ENCODE measurements at places on chromosomes 1 and 21.

DNA sequence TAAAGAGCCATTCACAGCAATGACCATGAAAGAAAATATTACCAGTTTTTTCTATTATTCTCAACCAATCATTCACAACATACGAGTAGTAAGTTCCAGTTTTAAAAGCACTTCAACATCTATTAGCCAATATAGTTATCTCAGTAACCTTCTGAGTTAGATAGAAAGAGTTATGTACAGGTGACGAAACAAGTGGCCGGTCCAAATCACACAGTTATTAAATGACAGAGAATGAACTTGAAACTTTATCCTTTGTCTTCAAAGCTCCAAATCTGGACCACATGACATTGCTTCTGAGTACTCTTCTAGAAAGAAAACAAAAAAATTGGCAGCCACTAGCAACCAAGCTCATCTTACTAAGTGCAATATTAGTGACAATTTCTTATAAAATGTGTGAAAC is 393.8 kb downstream of the OMA1 start:
- no peak for DNase-seq

DNA sequence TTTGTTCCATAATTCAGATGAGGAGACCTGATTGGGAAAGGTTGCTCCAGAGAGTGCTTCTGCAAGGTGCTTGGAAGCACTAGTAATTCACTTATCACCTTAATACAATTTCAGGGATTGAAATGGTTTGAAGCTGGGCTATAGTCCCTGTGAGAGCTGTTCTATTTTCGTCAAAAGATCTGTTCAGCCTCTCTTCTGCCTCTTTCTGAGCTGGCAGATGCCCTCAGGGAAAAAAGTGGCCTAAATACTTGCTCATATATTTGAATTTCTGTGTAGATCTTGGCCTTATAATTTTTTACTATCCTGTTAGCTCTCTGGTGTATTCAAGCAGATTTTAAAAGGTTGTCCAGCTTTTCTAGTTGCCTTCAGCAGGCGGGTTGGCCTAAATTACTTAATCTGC is 22.3 kb downstream of the C1orf146 start:
- no peak for DNase-seq

- no peak for DNase-seq
Measured at GRCh38 chr1:29937356-29937755, 701.0 kb downstream of the PTPRU start.

DNA sequence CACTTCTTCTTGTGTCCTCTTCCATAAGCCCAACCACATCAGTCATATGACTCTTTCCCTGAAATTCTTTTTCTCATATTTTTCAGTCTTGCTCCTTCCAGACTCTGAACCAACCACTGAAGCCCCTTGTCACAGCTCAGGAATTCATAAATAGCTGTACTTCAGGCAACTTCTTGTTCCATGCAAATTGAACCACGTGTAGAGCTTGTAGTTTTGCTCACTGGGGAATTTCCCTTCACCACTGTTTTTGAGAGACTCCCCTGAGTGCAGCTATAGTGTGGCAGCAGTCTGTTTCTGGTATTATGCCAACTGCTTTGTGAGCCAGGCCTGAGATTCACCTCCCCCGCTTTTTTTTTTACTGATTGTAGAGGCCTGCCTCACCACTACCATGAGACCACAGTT is 150.3 kb upstream of the SPAG17 start:
- DNase-seq: no peak

GRCh38 chr21:45050345-45050796 is 24.0 kb upstream of the ADARB1 start:
- no peak for DNase-seq

- DNase-seq: no peak
Measured at GRCh38 chr1:118900643-118901440, 87.3 kb downstream of the TBX15 start.

All from occipital lobe (tissue), 3 donors.